ENCODE measurements at places on chromosomes 16 and 17.
A peak's percentile ranks its signal among the peaks of the same experiment; 100 is the strongest.

GRCh38 chr16:27096375-27096774, 29.6 kb downstream of the C16orf82 start:
- DNase-seq, result no peak

DNA sequence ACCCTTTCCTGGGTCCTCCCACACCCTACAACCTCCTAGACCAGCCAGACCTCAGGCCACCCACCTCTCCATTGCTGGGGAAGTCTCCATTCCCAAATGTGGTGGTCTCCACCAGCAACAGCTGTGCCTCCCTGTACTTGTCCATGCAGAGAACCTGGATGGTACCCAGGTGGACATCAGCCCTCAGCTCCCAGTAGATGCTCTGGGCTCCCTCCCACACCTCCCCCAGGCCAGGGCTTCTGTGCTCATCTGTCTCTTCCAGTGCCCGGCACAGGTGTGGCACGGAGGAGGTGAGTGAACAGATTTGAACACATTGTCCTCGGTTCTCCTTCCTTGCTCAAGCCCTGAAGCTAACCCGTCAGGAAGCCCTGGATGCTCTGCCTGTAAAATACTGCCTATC, 34.6 kb downstream of the LGALS9 start:
- no peak for DNase-seq

GRCh38 chr16:78515421-78515820, 416.0 kb downstream of the WWOX start:
- no peak for DNase-seq

DNA sequence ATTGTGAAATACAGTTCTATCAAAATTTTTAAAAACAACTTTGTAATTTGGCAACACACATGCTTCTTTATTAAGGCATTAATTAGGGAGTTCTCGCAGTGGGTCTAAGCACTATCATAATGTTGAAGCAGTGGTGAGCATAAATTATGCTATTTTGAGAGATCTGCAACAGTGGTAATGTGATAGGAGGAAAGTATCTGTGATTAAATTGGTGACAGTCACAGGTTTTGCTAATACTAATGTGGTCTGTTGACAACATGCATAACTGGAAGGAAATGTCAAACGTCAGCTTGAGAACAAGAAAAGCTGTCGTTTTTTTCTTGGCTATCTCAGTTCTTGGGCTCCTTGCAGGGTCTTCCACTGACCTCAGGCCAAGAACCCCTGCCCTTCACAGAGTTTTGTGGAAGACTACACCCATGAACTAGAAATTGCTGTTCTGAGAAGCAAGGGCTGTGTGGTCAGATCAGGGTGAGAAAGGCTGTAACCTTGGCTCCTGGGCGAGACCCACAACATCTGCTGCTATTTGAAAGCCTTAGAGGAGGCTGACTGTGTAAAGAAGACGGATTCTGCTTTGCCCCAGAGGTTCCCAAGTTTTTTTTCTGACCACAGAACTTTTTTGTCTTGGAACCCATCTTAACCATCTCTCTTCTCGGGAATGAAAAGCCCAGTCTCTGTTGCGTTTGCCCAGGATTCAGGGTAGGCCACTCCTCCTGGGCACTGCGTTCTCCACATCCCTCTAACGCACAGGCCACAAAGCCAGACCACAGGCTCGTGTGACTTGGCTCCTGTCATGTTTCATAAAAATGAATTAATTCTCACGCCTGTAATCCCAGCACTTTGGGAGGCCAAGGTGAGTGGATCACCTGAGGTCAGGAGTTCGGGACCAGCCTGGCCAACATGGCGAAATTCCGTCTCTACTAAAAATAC, 13.9 kb downstream of the ATP2A1 start:
- DNase-seq, result no peak

GRCh38 chr16:66853261-66854139, 9.3 kb downstream of the CA7 start:
- no peak for DNase-seq

DNA sequence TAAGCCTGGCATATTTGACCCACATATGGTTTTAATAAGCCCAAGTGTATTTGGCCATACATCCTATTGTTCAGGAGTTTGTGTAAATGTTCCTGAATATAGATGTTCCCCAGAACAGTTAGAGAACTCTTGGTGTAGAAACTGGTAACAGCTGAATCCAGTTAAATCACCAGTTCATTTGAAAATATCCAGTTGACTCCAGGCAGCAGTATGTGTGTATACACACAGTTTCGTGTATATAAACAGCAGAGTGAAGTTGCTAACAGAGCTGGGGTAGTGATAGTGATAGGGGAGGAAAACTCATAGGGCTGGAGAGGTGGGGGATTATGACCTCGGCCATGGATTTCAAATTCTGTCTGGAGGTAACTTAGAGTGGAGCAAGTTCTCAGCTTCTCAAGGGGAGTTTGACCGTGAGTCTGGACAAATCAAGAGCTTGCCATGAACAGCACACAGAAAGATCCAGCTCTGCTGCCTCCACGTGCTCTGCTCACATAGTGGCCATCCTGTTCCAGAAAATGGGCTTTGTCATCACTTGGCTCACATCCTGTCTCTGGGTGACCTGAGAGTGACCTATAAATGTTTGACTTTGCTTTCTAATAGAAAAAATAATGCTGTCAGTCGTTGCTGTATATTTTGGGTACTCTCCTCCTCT, 30.6 kb upstream of the MMD start:
- peak; percentile 84 for DNase-seq

GRCh38 chr17:12089809-12090384, 69.2 kb downstream of the MAP2K4 start:
- DNase-seq, result no peak

- no peak for DNase-seq
These were observed 3.8 kb downstream of the TPSD1 start for GRCh38 chr16:1259760-1260068.

- no peak for DNase-seq
These were observed 19.8 kb upstream of the MAPK3 start for GRCh38 chr16:30142672-30143346.

DNA sequence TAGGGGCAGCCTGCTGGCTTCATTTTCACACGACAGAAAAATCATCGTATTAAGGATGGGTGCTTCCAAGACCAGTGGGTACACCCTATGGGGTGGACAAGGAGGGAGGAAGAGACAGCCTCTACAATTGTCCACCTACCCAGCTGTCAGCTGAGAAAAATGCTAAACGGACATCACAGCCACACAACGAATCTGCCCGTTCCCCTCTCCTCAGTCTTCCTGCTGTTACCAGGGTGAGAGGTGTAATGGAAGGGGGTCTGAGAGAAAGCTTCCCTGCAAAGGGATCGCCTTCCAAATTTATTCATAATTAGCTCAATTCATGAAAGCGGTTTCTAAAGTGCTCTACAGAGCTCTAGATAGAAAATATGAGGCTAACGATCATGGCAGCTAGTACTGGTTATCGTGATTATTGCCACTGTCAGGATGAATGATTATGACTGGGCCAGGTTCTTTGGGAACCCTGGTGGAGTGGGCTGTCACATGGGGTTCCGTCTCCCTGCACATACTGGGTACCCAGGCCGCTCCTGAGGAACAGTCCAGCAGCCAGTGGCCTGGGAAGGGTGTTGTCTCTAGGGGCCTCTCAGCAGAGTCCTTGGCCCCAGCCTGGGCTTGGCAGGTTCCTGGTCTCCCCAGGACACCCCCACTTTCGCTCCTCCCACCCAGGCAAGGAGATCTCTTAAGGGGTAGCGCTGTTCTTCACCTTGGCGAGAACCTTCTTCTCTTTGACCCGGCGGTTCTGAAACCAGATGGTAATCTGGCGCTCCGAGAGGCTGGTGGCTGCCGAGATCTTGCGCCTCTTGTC, 2.2 kb downstream of the HOXB13 start:
- DNase-seq, result no peak

DNA sequence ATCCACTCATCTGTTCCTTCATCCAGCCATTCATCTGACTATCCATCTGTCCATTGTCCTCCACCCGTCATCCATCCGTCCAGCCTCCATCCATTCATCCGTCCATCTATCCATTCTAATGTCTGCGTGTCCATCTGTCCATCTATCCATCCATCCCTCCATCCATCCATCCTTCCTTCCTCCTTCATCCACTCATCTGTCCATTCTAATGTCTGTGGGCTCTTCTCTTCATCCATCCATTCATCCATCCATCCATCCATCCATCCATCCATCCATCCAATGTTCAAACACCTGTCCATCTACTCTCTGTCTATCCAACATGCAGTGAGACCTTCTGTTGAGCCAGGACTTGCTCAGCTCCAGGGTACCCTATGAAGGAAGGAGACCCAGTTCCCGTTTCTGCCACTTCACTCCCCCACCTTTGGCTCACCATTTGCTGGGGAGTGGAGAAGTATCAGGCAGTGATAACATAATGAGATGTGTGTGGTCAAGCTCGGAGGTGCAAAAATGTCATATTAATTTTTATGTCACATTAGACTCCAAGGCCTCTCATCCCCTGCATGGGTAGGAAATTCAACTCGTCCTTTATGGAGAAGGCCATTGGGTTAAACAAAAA, 36.5 kb upstream of the ADGRG1 start:
- DNase-seq, result no peak

Measured in lung (tissue), 17 donors.